ENCODE measurements at places on chromosomes 7 and 10. TPM values are rescaled to one million over a fixed set of nuclear protein-coding genes. Genes with fewer than 3 reads are reported as not detected.

Gene ADAMTS14
- 6.4 TPM for total RNA-seq

Gene FAM25G
- 0.63 TPM for total RNA-seq

- DNase-seq, result no peak
Observed at GRCh38 chr7:120164-120991, 72.0 kb upstream of the FAM20C start.

DNA sequence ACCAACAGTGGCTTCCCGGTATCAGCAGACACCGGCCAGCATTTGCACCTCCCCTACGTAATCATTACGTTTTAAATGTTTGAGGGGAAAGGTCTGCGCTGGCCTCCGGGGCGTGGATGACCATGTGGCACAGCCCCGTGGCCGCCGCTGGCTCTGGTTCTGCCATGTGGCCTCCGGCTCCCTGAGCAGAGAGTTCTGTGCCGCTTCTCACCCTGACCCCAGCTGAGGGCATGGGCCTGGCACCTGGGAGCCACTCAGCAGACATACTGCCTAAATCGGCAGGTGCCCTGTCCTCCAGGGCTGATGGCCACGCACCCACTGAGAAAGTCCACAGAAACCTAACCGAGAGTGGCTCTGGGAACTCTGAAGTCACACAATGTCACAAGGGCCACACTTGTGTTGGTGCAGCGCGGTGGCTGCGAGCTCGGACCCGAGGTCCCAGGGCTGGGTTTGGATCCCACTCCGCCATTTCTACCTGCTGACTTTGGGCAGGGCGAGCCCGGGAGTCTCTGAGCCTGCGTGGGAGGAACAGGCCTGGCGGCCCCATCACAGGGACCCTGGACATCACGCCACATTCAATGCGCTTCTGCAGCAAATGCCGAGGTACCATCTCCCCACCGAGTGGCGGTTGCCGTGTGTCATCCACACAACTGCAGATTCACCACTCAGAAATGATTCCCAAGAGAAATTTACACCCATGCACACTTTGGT lies 25.3 kb downstream of the CFAP46 start:
- DNase-seq, result no peak

- DNase-seq, result no peak
Observed at GRCh38 chr7:158034571-158034970, 553.1 kb downstream of the PTPRN2 start.

- no peak for DNase-seq
Observed at GRCh38 chr10:120929166-120929565, 78.0 kb downstream of the WDR11 start.

Measured in SJCRH30 (cell line).